ENCODE measurements at places on chromosomes 12 and 14.

DNA sequence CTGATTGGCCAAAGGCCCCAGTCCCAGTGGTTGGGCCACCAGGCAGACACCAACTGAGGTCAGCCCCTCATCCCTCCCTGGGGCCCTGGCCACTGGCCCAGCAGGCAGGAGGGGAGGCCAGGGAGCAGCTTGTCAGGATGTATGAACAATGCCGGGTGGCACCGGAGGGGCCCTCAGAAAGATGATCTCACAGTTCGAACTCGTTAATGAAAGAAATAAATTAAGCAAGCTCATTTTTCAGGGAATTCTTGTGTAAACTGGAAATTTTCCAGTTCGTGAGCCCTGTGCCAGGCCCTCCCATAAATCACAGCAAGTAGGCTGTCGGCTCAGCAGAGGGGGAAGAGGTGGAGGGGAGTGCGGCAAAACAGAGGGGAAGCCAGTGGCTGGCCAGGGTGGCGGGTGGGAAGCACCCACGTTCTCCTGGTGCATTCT, 177.0 kb upstream of the VASH1 start:
- no peak for DNase-seq

- no peak for DNase-seq
Measured at GRCh38 chr12:90244232-90244631, 535.6 kb upstream of the ATP2B1 start.

DNA sequence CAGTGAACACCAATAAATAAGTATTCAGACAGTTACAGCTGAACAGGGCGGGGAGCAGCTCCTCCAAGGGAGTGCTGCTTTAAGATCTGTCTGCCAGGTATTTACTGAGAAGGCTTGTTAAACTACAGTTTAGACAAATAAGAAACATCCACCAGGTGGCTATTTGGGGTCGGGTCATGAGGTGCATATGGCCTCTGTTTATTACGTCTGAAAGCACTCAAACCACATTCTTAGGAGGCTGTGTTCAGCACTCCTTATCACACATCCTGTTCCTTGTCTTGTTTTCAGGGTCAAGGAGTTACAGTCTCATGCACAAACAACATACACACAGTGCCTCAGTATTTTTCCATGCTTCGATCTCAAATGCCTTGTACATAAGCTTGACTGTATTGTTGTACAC, 78.8 kb downstream of the KCNMB4 start:
- DNase-seq = no peak

DNA sequence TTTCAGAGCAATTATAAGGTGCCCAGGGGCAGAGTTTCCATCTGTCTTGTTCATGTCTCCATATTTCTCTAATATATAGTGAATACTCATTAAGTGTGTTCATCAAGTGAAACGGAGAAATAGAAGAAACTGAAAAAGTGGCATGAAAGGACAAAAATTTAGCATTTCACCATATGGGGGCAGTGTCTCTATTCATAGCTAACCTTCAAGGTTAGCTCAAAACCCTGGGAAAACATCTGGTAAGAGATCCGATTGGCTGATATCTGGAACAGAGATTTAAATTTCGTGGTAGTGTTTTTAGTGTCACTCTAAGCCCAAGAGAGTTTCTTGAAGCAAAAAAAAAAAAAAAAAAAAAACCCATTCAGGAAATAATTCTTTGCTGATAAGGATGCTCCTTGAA, 367.5 kb downstream of the DAD1 start:
- DNase-seq = peak; percentile 37

GRCh38 chr14:39369029-39369428, 63.2 kb downstream of the FBXO33 start:
- no peak for DNase-seq

- no peak for DNase-seq
Measured at GRCh38 chr12:106301241-106301610, 1.3 kb upstream of the TCP11L2 start.

GRCh38 chr12:15446807-15447206, 124.5 kb downstream of the PTPRO start:
- no peak for DNase-seq

- peak; percentile 75 for DNase-seq
Measured at GRCh38 chr12:27424631-27425230, 21.8 kb upstream of the SMCO2 start.

DNA sequence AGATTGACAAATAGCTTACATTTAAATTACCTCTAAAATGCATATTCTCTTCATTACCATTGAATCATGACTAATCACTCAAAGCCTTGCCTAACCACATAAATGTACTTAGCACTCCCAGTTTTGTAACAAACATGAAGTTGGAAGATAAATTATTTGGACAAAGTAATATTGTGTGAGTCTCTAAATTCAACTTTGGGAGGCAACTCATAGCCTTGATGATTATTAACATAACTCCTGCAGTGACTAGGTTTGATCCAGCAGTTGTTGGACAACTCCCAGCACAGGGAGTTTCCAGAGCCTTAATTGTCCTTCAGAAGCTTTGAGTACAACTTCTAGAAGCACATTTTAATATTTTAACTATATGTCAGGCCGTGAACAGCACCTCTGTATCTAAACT, 153.4 kb upstream of the PDZRN4 start:
- no peak for DNase-seq

- no peak for DNase-seq
Measured at GRCh38 chr14:26286913-26287205, 311.0 kb downstream of the NOVA1 start.

DNA sequence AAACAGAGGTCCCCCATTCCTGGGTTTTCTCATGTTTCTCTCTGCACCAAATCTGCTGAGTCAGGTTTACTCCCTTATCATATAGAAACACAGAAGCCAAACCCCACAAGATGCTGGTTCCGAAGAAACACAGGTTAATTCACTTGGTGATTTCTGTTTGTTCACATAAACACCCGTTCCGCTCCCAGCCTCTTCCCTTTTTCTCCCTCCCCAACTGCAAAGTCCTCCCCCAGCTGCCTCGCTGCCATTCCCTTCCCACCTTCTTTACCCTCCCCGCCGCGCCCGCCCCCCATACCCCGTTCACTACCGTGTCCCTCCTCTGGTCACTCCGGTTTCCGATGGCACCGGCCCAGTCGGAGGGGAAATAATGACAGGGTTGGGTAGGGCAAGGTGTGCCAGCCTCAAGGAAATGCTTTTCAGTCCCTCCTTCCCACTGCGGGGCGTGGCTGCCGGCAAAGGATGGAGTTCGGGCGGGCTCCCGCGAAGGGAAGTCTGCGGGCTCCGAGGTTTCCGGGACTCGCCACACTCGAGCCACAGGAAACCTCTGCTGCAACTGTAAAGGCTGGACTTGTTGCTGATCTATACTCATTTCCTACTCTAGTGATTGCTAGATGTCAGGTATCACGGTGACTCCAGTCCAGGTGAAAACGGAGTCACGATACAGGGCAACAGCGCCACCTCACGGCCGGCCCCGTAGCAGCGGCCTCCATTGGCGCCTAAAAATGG, at the start of gene STYK1:
Gene STYK1, minus strand, starts transcription at position 394 of the 726 bp plus-strand sequence. CDS start 39,434 bp downstream, outside the sequence.
- peak; percentile 88 for DNase-seq

DNA sequence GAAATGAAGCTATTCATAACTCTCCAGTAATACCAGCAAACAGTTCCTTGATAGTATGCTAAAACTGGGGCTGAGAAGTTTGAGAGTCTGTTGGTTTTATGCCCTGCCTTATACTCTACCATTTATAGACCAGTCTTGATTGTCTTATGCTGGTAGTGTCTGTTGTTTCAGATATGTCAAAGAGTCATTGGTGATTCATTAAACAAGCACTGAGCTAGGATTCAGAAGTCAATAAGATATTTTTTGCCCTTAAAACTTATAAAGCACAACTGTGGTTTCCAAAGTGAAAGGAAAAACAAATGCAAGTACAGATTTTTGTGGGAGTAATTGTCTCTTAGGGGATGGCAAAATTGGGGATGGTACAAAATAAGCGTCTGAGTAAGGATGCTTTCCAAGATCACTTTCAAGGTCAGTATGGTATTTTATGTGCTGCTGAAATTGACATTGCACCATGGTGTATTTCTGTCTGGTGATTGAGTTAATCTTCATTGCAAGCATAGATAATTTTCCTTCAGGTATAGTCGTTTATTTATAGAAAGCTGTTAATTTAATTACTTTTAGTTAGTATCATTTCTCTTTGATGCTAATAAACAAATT, 289.5 kb upstream of the E2F7 start:
- no peak for DNase-seq

DNA sequence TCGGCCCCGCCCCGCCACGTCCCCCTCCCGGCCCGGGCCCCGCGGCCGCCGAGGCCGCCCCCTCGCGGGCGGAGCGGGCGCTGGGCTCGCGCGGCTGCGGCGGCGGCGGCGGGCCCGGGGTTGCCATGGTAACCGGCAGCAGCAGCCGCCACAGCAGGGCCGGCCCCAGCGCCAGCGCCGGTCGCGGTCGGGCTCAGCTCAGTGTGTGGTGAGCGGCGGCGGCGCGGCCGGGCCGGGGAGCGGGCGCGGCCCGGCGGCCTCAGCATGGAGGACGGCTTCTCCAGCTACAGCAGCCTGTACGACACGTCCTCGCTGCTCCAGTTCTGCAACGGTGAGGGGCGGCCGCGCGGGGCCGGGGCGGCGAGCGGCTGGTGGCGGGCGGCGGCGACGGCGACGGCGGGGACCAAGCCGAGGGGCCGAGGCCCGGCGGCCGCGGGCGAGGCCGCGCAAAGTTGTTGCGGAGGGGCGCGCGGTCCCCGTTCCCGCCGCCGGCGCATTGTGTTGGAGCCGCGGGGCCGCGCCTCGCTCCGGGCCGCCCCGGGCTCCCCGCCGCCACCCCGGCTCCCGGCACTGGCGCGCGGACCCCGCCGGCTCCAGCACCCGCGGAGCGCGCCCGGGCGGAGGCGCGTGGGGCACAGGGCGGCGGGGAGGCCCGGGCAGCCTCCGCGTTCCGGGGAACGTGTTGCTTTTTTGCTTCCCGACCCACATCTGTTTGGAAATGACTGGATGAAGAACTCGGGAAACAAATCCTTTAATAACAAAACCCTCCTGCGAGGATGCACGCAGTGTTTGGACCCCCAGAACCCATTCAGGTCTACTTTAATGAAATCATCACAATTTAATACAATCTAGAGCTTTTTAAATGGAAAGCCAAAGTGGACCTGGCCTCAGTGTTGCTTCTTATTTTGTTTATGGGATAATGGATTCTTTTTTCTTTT, at the start of gene EML1:
Gene EML1, plus strand, starts transcription at position 201 of the 938 bp plus-strand sequence. Its CDS starts 64 bp downstream, at position 265.
- DNase-seq = peak; percentile 78

GRCh38 chr12:91171476-91171875, 11.1 kb downstream of the DCN start:
- DNase-seq = no peak

DNA sequence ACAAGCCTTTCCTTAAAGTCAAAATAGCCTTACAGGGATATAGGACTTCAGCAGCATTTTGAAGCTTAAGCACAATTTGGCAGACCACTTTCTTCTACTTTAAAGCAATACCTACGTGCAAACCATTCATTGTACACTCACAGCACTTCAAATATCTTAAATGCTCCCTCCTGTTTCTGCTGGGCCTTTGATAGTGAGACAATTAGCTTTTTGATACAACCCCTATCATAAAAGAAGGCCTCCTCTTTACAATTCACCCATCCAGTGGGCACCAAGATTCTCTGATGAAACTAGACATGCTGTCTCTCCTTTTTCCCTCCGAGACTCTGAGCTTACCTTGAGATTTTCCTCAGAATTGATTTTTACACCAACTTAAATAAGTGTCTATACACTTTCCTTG, 157.5 kb upstream of the FAR2 start:
- DNase-seq = no peak

DNA sequence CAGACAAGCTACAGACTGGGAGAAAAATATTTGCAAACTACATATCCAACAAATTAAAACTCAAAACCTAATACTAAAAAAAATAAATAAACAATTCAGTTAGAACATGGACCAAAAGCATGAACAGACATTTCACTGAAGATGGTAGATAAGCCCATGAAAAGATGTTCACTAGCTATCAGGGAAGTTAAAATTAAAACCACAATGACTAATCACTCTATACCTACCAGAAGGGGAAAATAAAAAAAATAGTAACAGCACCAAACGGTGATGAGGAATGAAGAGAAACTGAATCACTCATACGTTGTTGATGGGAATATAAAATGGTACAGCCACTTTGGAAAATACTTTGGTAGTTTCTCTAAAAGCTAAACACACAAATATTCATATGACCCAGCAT, 31.1 kb upstream of the DHRS7 start:
- DNase-seq = peak; percentile 45

GRCh38 chr12:54082397-54082892, 28.8 kb downstream of the HOXC4 start:
- DNase-seq = no peak

- no peak for DNase-seq
Measured at GRCh38 chr12:100796621-100797020, 2.0 kb downstream of the ANO4 start.

- no peak for DNase-seq
Measured at GRCh38 chr12:1324099-1324498, 270.3 kb downstream of the FBXL14 start.

- peak; percentile 86 for DNase-seq
Measured at GRCh38 chr12:131603939-131604795, 106.7 kb upstream of the SFSWAP start.

DNA sequence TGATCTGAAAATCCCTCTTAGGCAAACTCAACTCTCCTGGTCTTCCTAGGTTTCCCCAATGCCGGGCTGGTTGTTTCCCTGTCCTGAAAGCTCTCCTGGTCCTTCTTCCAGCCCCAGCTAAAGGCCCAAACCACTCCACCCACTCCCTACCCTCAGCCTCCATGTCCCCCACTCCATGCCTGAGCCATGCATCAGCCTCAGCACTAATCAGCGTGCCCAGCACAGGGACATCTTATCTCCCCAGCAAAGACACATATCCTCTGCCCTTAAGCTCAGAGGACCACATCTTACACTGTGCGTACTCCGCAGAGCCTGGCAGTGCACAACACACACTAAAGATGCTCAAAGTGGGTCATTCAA, 25.9 kb downstream of the ACTN1 start:
- DNase-seq = no peak

DNA sequence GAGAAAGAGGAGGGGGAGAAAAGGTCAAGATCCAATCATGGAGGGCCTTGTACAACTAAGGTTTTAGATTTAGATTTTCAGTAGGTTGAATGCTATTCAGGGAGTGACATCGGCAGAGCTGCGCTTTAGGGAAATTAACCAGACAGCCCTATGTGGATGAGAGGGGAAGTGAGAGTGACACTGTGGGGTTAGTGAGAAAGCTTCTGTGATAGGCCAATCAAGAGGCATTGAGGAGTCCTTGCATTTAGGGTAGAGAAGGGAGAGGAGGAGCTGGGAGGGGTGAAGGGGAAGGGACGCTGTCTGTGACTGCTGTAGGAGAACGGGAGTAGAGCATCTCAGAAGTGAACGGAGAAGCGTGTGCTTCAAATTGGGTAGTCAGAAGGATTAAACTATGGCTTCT, 3.4 kb downstream of the HSD17B6 start:
- DNase-seq = peak; percentile 51

DNA sequence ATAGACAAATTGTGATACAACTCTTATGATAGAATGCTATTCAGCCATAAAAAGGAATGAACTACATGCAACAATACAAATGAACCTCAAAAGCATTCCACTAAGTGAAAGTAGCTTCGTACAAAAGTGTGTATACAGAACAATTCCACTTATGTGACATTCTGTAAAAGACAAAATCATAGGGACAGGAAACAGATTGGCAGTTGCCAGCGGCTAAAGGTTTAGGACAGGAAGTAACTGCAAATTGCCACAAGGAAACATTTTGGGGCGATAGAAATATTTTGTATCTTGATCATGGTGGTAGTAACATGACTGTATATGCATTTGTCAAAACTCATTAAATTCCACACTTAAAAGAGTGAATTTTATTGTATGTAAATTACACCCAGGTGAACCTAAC, 113.4 kb downstream of the CAPZA3 start:
- DNase-seq = no peak

GRCh38 chr12:118126119-118126757, 9.7 kb upstream of the PEBP1 start:
- no peak for DNase-seq
